ENCODE measurements at places on chromosomes 3 and 15.

DNA sequence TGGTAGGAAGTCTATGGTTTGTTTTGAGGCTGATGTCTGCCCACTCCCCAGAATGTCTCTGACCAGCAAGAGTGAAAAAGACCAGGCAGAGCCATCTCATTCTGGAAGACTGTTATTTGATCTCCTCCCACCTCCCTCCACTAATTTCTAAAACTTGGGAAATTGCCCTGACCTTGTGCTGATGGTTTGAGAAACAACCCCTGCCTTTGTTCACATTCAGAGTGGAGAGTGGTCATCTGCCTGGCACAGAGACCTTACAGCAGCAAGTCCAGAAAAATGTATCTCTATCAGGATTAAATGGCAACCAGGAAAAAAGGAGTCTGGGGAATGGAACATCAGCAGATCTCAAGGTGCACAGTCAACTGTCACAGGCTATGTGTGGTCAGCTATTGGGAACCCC lies 25.7 kb downstream of the SPATA12 start:
- DNase-seq: no peak

DNA sequence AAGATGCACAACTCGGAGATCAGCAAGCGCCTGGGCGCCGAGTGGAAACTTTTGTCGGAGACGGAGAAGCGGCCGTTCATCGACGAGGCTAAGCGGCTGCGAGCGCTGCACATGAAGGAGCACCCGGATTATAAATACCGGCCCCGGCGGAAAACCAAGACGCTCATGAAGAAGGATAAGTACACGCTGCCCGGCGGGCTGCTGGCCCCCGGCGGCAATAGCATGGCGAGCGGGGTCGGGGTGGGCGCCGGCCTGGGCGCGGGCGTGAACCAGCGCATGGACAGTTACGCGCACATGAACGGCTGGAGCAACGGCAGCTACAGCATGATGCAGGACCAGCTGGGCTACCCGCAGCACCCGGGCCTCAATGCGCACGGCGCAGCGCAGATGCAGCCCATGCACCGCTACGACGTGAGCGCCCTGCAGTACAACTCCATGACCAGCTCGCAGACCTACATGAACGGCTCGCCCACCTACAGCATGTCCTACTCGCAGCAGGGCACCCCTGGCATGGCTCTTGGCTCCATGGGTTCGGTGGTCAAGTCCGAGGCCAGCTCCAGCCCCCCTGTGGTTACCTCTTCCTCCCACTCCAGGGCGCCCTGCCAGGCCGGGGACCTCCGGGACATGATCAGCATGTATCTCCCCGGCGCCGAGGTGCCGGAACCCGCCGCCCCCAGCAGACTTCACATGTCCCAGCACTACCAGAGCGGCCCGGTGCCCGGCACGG lies 991 bp downstream of the SOX2 start:
- peak; percentile 18 for DNase-seq

GRCh38 chr3:127801731-127802313 lies 20.5 kb downstream of the MGLL start:
- no peak for DNase-seq

GRCh38 chr3:17639257-17639656 lies 103.2 kb downstream of the TBC1D5 start:
- DNase-seq: peak; percentile 64

GRCh38 chr15:43249236-43249635 lies 17.5 kb downstream of the TGM5 start:
- DNase-seq: no peak

GRCh38 chr15:89307046-89307587 lies 27.5 kb downstream of the POLG start:
- peak; percentile 62 for DNase-seq

DNA sequence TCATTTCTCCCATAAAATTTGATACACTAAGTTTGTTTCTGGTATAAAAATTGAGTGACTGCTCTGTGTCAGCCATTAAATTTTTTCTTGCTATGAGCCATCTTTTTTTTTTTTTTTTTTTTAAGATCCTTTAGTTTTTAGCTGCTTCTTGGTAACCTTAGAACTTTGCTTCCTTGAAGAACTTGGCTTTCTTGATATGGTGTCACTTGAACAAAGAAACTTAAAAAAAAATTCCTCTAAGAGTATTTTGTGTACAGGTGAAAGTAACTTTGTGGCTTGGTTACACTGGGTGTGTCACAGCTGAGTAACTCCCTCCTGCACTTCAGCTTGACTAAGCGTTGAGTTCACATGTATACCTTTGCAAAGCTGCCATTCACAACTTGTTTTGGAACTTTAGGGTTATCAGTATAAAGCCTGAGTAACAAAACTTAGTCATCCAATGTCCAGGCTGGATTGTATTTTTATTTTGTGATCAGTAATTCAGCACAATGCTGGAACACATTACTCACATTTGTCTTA lies 6.5 kb downstream of the CHD2 start:
- DNase-seq: no peak

GRCh38 chr3:151205482-151205881 lies 2.5 kb upstream of the GPR171 start:
- DNase-seq: no peak

- no peak for DNase-seq
Observed at GRCh38 chr15:95590533-95591044, 739.9 kb upstream of the NR2F2 start.

- no peak for DNase-seq
Observed at GRCh38 chr15:26661748-26662147, 111.1 kb downstream of the GABRB3 start.

DNA sequence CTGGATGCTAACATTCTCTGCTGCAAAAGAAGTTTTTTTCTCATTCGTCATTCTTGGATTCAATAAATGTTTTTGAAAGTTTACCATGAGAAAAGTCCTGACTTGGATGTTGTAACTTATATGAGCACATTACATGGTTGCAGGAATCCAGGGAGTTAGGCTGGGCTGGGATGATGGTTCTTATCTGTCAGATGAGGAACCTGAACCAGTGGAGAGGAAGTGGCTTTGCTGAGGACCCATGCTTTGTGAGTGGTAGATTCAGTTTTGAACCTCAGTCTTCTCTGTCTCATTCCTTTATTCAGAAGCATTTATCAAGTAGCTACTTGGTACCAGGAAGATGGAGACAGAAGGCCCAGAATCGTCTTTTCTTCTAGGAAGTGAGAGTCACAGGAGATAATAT lies 3.7 kb upstream of the GASK1A start:
- no peak for DNase-seq

DNA sequence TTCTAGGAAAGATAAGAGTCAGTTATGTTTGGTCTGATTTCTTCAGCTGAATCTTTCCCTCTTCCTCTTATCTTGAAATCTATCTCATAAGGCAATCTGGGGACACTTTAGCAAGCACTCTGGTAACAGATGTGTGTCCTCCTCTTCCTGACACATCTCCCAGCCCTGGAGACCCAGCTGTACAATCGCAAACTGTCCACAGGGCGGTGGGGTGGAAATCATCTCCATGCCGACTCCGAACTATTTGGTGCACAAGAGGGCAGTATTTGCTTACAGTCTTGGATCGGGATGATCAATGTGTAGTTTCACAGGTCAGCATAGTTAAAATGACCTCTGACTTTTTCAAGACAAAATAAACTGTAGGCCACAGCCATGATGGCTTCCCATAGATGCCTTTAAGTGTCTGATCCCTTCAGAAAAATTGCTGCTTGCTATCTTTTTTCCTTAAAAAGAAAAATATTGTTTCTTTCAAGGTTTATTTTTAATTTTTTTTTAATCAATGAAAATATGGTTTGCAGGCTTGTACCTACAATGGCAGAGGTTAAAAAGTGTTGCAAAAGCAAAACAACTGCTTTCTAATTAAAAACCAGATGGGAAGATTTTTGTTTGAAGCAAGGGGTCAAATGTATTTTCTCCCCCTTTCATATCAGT lies 17.7 kb downstream of the EEFSEC start:
- peak; percentile 94 for DNase-seq

DNA sequence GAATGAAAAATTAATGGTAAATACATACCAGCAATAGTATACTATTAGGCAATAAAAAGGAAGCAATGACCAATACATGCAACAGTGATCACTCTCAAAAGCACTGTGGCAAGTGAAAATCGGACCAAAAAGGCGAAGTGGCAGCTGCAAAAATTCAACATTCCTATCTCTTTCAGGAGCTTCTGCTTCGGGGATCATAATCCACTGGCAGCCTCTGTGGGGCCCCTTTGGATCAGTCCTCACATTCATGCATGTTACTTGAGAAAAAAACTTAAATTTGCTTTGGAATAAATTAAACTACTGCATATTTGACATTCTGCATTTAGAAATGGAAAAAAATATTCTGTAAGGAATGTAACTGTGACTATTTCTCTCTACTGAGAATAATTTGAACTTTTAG lies 425.6 kb downstream of the NR2F2 start:
- no peak for DNase-seq

- no peak for DNase-seq
Observed at GRCh38 chr3:50162034-50162883, 7.1 kb downstream of the SEMA3F start.

DNA sequence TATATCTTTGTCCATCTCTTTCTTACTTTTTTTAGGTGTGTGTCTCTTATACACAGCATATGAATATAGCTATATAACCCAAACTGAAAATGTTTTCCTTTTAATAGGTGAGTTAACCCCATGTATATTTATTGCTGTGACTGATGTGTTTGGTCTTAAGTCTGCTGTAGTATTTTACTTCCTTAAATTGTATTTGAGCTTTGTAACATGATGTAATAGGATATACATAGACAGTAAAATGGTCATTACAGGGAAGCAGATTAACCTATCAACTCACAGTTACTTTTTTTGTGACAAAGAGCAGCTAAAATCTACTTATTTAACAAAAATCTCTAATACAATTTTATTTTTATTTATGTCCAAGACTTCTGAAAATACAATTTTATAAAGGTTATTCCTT lies 51.8 kb upstream of the CDAN1 start:
- DNase-seq: no peak

- DNase-seq: peak; percentile 19
Observed at GRCh38 chr15:65254356-65254755, 32.3 kb downstream of the PARP16 start.

- DNase-seq: peak; percentile 92
Observed at GRCh38 chr3:129829640-129830039, 63.9 kb downstream of the TMCC1 start.

- peak; percentile 63 for DNase-seq
Observed at GRCh38 chr15:55742498-55742926, 440 bp downstream of the PRTG start.

DNA sequence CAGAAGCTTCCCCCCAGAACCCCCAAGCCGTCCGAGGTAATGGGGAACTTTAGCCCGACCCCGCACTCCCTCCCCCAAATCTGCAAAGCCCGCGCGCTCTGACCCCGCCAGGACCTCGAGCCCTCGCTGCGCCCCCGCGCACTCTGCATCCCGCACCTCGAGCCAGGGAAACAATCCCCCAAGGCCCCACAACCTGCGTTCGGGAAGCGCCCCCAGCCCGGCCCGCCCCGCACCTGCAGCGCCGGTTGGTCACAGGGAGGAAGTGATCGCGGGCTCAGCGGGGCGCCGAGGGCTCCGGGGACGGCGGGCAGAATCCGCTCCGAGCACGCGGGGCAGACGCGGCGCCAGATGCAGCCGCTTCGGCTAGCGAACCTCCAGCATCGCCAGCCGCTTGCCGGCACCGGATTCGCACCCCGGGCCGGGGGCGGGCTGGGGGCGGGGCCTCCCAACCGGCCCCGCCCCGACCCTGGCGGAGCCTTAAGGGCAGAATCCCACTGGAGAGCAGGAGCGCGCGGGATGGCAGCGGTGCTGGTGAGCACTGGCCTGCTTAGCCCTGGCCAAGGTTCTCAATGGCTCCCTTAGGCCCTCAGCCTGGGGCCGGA lies at the start of gene CAMKV:
CAMKV (minus strand) TSS at position 382 of the 602 bp plus-strand sequence. CDS start 7,518 bp downstream, outside the sequence.
- peak; percentile 11 for DNase-seq

DNA sequence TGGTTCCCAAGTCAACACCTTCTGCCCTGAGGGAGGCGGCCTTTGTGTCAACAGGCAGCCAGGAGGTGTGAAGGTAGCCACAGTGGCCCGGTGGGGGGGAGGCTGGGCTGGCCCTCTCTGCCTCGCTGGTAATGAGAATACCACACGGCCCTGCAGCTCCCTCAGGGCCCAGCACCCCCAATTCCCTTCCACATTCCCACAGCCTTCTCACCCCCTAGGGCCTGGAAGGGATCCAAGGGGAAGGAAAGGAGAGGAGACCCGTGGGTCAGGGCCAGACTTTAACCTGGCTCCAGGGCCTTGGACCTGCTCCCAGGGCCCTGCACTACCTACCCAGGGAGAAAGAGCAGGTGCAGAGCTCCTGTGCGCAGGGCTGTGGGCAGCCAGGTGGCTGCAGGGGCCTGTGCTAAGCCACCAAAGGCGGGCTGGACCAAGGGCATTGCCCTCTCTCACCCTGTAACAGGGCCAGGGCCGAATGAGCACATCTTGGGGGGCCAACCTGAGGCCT lies 8.7 kb upstream of the MESP2 start:
- no peak for DNase-seq

DNA sequence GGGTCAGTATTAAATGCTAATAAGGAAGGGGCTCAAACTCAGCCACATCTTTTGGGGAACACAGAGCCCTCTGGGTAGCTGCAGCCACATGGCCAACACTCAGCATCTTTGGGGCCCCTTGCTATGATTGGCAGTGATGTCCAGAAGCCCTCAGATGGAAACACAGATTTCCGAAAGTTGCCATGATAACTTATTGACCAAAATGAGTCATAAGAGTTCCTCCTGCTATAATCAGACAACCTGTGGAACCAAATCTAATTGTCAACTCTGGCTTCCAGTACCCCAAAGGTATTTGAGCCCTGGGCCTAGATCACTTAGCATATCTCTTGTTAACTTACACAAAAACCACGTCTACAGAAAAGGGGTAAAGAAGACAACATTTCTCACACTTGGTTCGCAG lies 392.2 kb downstream of the KCNH8 start:
- DNase-seq: no peak

DNA sequence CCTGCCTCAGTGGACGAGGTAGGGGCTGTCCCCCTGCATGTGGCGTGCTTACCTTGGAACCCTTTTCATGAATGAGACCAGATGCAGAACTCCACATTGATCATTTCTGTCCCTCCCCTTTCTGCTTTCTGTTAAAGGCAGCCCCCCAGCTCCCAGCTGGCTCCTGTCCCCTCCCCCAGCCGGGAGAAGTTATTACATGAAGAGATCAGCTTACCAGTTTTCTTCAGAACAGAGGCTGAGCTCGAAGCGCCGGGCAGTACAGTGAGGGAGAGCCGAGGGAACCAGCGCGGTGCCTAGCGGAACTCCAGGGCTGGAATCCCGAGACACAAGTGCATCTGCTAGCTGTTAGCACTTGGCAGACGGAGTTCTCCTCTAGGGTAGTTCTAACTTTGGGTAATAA lies 263.3 kb upstream of the NR2E3 start:
- peak; percentile 8 for DNase-seq

DNA sequence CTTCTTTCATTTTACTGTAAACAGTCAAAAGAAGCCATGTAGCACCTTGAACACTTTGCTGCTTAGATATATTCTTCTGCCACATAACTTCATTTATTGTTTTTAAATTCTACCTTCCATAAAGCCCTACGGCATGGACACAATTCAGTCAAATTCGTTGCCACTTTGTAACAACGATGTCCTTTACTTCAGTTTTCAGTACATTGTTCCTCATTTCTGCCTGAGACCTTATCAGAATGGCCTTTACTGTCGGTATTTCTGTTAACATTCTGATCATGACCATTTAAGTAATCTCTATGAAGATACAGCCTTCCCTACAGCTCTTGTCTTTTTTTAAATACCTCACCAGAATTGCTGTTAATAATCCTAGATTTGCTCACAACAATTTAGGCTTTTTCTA lies 466.9 kb downstream of the NAALADL2 start:
- DNase-seq: no peak

GRCh38 chr3:22373827-22374226 lies 622.8 kb upstream of the ZNF385D start:
- DNase-seq: no peak

All from adipocyte (in vitro differentiated cells).